ENCODE measurements at places on chromosomes 12 and 14.

GRCh38 chr14:72883961-72884360 is 9.9 kb downstream of the DPF3 start:
- no peak for DNase-seq

DNA sequence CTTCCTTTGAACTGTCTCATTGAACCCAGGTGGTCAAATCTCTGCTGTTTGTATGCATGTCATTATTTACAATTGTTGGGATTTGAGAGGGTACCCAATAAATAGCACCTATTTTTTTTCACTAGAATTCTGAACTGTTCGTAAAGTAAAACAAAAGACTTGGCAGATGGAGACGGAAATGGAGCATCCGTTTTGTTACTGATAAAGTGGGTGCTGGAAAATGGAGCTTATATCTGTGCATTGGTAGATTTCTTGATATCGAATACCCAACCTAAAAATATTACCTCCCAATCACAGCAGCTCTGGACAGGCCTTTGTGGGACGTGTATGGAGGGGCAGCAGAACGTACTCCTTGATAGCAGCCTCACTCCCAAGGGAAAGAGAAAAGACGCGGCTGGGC is 224.4 kb downstream of the C12orf75 start:
- DNase-seq = no peak

GRCh38 chr12:107490010-107490409 is 195.6 kb upstream of the PWP1 start:
- no peak for DNase-seq

- DNase-seq = no peak
These were observed 136.6 kb downstream of the OTOGL start for GRCh38 chr12:80235944-80236343.

DNA sequence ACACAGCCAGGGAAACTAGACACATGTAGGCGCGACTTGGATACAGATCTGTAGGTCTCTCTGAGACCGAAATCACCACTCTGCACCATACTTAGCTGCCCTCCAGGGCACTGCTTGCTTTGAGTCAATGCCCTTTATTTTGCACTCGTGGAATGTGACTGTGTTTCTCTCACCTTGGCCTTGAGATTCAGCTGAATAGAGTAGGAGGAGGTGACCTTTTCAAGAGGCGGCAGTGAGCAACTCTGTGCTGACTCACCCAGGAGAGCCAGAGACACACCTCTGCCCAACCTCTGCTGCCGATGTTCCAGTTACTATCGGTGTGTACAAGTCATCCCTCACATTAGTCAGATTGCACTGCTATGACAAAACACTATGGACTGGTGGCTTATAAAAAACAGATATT is 583.4 kb downstream of the VRK1 start:
- DNase-seq = no peak

- DNase-seq = no peak
These were observed 422.1 kb downstream of the AACS start for GRCh38 chr12:125487336-125487735.

DNA sequence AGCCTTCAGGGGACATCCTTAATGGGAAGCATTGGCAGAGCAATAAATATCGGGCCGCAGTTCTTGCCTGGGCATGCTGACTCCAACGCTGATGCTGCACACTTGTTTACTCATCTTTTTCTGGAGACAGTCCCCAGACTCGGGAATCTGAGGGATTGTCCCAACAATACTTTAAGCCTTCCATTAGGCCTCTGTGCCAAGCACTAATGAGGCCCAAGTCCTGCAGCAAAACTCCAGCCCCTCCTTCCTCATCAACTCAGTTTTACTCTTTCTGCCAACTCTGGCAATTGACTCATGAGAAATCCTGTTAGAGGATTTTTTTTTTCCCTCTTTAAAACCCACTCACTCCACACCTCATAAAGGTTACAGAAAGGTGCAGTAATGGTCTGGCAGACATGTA is 233.4 kb upstream of the PELI2 start:
- no peak for DNase-seq

- no peak for DNase-seq
These were observed 206.5 kb downstream of the SSPN start for GRCh38 chr12:26401874-26402273.

DNA sequence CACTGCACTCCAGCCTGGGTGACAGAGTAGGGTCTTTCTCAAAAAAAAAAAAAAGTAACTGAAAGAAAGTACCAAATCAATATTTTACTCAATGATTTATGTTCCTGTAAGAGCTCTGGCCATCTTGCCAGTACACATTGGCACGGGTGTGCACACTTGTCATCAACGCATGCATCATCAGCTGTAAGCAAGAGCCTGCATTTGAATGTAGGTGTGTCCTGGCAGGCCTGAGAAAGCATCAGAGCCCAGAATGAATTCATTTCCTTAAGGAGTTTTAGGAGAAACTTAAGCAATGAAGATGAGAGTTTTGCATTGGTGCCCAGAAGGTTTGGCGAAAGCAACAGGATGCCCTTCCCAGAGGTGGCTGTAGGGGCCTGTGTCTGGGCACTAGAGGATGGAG is 88.5 kb upstream of the FZD10 start:
- DNase-seq = no peak

GRCh38 chr14:105273062-105273461 is 24.7 kb downstream of the BTBD6 start:
- DNase-seq = no peak

DNA sequence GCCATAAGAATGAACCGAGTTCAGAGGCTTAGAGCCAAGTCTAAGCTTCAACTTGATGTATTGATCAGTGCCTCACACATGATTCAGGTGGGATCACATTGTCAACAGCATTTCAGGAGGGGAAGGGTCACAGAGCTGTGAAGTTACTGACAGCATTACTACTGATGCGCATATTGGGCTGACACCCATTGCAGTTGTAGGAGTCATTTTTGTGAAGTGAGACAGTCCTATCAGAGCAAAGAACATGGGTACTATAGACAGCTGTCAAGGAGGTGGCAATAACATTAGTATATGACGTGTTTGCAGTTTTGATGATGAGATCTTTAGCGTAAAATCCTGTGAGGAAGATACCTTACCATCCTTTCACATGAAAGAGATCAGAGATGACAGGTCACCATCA is 206.0 kb upstream of the RBM19 start:
- DNase-seq = no peak

DNA sequence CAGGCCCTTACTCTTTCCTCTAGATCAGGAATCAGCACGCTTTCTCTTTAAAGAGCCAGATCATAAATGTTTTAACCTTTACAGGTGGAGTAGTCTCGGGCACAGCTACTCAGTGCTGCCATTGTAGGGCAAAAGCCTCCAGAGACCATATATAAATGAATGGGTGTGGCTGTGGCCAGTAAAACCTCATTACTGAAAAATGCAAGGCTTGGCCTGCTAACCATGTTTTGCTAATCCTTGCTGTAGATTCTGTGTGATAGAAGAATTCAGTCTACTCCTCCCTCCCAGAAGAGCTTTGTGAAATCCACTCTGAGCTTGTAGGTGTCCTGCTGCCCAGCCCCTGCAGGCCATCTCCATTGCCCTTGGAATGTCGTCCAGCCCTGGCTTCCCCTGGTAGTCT is 58.1 kb downstream of the HSP90AA1 start:
- DNase-seq = peak; percentile 57

- DNase-seq = no peak
These were observed 73.6 kb upstream of the GARIN6 start for GRCh38 chr12:99573980-99574379.

GRCh38 chr12:124495194-124495983 is 72.0 kb downstream of the NCOR2 start:
- DNase-seq = no peak

GRCh38 chr12:76634133-76634532 is 74.6 kb upstream of the OSBPL8 start:
- DNase-seq = no peak

GRCh38 chr14:19911114-19911513 is 9.3 kb upstream of the OR4K5 start:
- no peak for DNase-seq

GRCh38 chr14:104586832-104587620 is 7.5 kb downstream of the C14orf180 start:
- no peak for DNase-seq

DNA sequence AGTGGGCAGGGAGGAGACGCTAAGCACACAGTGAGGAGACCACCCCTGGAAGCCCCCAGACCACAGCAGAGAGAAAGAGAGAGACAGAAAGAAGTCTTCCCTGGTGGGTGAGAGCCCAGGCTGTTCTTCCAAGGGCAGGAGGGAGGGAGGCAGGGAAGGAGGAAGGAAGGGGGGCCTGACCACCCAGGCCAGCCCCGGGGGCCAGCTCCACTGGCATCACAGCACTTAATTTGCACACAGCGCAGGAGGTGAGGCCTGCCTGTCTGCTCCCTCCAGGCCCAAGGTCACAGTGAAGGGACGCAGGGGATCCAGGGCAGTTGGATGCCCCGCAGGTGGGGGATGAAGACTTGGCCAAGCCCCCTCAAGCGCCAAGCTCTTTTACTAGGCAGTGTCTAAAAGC is 141.9 kb upstream of the C14orf180 start:
- DNase-seq = no peak

DNA sequence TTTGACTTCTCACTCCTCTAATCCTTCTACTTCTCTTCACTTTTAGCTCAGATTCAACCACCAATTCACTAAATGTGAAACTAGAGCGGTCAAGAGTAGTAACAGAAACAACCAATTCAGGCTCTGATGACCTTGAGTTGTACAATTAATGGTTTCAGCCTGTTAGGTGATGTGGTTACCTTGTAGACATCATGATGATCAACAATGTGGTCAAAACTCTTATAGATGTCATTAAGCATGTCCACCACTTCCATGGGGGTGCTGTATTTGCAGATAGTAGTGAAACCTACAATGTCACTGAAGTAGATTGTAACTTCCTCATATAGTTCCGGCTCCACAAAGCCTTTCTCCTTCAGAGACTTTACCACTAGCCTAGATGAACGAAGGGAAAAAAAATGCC is 54.1 kb upstream of the PLBD1 start:
- no peak for DNase-seq

Measured in transverse colon (tissue), 4 donors.